ENCODE measurements at places on chromosomes 16 and 17.

DNA sequence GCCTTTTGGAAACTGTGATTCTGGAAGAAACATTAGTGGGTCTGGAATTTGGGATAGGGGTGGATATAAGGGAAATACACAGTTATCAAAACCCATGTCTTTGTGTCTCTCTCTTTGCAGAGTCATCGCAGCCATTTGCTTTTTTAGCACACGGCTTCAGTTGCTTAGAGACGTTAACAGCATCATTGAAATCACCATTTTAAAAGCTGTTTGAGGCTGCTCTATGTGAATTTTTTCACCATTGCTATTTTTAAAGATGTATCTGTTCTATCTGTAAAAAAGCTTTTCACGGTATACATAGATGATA lies 47.3 kb downstream of the OMG start:
- DNase-seq: no peak

DNA sequence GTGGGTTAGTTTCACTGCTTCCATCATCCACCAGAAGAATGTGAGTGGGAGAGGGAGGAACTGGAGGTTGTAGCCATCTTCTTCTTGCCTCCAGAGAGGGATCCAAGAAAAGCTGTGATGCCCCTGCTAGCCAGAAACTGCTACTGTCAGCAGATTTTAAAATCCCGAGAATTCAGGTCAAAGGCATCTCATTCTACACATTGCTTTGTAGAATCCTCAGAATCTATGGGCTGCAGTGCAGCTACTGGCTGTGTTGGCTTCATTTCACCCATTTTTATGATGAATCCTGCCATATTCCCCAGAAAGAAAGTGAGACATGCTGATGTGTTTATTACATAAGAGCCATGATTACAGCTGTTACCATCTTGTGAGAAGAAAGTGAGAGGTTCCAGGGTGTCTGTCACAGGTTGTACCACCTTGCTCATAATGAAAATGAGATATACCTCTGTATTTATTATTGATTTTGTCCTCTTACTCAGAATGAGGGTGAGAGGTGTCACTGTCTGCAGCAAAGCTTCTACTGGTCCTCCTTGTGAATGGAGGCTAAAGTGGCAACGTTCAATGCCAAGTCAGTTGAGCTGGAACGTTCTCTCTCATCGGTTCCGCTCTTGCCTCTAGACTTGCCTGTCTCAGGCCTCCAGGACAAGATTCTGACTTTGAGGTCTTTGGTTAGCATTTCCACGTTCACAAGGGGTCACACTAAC lies 50.1 kb upstream of the MYH10 start:
- DNase-seq: no peak

GRCh38 chr17:76174037-76174436 lies 33.0 kb upstream of the FOXJ1 start:
- DNase-seq: no peak

DNA sequence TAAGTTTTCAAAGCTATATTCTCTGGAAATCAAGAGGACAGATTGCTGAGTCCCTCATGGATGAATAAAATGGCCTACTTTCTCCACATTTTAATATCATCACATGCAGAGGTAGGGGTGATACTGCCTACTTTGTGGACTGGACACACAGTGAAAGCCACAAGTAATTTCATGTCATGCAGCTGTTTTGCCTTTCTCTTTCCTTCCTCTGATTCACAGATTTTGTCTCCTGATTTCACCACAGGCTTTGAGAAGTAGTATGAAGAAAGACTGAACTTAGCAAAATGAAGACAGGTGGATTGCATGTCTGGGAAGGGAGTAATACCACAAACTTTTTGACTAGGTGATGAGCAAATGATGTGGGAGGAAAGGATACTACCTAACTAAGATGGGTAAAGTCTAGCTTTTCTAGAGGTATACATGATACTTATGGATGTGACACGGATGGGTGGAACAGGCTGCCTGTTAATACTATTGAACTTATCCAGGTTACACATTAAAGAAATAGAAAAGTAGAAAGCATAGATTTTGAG lies 478.4 kb upstream of the GOT2 start:
- DNase-seq: no peak

DNA sequence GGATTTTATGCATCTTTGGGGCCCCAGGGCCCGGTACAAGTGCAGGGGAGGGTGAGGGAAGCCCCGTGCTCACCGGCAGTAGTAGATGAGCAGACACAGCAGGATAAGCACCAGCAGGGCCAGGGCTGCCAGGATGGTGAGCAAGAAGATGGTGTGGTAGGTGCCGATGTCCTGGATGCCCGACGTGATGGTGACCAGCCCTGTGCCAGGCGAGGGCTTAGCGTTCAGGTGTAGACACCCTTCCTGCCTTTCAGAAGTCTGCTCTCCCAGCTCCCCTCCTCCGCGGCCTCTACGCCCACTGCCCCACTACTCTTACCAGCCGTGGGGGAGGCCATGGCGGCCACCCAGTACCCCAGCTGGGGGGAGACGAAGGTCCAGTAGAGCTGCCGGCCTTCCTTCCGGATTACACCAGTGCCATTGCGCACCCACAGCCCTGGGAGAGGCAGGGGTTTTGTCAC lies 8.0 kb downstream of the FAM171A2 start:
- DNase-seq: no peak

- no peak for DNase-seq
Observed at GRCh38 chr16:75252049-75252864, 833 bp upstream of the BCAR1 start.

DNA sequence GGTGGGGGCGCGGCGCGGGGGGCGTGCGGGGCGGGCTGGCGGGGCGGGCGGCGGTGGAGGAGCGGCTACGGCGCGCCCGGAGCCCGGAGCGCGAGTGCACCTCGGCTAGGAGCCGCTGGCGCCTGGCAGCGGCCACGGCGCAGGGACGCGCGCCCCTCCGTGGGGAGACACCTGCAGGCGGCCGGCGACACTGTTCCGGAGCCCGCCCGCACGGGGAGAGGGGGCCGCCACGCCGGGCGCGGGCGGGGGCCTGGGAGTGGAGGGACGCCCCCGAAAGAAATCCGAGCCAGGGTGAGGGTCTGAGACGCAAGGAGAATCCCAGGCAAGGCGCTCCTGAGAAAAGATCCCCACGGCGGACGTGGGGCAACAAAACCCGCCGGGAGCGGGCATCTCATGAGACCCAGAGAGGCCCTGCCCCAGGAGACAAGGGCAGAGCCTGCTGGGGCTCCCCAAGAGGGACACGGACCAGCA lies at the start of gene GSG1L:
Gene GSG1L, minus strand, starts transcription at position 124 of the 471 bp plus-strand sequence. CDS start 290 bp downstream, outside the sequence.
- no peak for DNase-seq

GRCh38 chr17:80482555-80483308 lies 6.3 kb upstream of the NPTX1 start:
- DNase-seq: no peak

DNA sequence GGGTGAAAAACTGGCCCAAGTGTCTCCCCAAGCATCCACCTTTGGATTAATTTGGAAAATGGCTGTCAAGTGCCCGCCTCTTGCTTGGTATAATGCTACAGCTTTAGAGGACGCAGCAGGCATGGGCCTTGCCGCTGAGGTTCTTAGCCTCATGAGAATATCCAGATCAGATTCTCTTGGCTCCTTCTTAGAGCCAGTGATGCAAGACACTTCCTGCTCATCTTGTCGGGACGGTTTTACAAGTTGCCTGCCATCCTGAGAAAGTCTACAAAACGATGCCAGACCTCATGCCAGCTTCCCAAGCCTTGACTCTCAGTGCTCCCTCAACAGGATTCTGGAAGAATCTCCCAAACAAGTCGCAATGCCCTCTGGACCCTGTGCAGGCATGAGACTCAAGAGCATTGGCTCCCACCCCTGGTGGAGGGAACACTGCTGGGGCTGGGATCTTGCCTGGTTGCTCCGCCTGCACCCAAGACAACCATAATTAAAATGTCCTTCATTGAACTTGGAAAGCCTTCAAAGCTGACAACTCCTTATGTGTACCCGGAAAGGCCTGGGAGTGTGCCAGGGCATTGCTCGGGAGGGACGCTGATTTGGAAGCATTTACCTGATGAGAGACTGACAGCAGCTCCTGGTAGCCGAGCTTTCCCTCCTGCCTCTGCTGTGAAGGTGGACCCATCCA lies 25.8 kb upstream of the STH start:
- no peak for DNase-seq

DNA sequence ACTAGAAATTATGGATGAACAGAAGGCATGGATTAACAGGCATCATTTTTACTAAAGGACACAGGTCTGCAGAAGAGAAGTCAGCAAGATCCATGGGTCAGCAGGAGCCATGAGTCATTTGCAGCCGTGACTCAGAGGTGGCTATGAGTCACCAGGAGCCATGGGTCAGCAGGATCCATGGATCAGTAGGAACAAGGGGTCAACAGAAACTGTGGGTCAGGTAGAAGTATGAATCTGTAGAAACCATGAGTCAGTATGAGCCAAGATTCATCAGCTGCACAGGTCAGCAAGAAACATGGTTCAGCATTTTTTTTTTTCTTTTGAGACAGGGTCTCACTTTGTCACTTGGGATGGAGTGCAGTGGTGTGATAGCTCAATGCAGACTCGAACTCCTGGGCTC lies 58.2 kb upstream of the HS3ST4 start:
- DNase-seq: no peak

DNA sequence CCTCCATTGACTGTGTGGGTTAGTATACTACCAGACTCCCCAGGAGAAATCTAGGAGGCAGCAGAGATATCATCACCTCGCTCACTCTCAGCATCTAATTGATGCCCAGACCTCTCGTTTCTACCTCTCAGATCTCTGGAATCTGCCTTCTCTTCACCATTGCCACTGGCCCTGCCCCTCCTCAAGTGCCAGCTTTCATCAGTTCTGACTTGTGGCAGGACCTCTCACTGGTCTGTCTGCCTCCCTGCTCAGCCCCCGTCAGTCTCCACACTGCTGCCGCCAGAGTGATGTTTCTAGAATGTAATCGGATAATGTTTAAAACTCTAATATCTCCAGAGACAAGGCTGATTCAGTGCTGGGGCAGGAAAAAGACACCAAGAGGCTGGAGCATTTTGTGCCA lies 15.2 kb downstream of the GAN start:
- DNase-seq: no peak

DNA sequence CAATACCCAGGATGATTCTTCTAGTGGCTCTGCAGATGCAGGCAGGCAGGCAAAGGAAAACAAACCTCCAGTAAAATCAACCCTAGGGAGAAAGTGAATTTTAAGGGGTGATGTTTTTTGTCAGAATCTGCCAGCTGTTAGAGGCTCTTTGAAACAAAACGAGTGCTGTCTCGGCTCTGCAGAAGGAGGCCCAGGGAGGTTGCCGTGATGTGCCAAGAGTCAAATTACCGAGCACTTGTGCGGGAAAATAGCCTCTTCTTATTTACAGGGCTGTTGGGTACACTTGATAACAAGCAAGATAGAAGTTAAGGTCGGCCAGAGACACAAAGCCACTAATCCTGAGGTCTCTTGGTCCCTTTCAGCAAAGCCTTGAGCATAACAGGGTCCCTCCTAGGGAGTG lies 68.9 kb upstream of the EEF2KMT start:
- no peak for DNase-seq

DNA sequence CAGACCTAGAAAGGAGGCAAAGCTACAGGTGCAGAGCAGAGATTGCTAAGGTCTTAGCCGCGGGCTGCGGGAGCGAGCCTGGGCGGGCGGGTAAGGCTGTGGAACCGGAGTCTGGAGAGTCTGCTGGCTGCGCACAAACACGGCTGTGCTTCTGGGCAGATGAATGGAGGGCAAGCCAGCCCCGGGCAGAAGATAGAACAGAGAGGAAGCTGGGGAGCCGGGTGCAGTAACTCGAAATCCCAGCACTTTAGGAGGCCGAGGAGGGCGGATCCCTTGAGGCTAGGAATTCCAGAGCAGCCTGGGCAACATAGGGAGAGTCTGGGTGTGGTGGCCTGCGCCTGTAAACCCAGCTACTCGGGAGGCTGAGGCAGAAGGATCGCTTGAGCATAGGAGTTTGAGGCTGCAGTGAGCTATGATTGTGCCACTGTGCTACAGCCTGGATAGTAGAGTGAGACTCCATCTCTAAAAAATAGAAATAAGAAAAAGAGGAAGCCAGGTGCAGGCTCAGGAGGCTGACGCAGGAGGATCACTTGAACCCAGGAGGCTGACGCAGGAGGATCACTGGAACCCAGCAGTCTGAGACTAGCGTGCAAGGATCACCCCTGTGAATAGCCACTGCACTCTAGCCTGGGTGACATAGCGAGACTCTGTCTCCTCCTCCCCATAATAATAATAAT lies 56.3 kb downstream of the PITPNC1 start:
- DNase-seq: no peak
